Effector CD8-positive, alpha-beta T cell (primary cell): ENCODE measurements at places on chromosomes 13 and 19.

GRCh38 chr19:52809801-52810200, 11.6 kb downstream of the ZNF28 start:
- no peak for DNase-seq

- no peak for DNase-seq
Measured at GRCh38 chr19:13002166-13002898, 7.1 kb downstream of the NFIX start.

GRCh38 chr19:51473009-51473707, 5.2 kb upstream of the CEACAM18 start:
- peak; percentile 68 for DNase-seq

DNA sequence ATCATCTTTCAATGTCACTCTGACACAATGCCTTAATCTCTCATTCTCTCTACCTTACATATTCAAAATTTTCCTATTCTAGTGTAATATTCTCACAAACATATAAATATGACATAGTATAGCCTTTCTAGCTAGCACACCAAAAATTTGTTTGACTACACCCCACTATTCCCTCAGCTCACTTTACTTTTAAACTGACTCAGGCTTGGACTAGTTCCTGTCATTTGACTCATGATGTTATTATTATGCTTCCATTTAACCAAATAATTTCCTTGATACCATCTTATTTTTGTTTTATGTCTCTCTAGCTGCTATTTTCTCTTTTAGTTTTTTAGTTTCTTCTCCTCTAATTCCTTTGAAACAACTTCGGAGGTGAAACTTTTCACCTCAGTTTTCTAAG, 1745.6 kb upstream of the PCDH20 start:
- no peak for DNase-seq

- no peak for DNase-seq
Measured at GRCh38 chr19:5120833-5121232, 151.9 kb downstream of the KDM4B start.

- DNase-seq = no peak
Measured at GRCh38 chr19:2097886-2098327, 1.2 kb downstream of the IZUMO4 start.

DNA sequence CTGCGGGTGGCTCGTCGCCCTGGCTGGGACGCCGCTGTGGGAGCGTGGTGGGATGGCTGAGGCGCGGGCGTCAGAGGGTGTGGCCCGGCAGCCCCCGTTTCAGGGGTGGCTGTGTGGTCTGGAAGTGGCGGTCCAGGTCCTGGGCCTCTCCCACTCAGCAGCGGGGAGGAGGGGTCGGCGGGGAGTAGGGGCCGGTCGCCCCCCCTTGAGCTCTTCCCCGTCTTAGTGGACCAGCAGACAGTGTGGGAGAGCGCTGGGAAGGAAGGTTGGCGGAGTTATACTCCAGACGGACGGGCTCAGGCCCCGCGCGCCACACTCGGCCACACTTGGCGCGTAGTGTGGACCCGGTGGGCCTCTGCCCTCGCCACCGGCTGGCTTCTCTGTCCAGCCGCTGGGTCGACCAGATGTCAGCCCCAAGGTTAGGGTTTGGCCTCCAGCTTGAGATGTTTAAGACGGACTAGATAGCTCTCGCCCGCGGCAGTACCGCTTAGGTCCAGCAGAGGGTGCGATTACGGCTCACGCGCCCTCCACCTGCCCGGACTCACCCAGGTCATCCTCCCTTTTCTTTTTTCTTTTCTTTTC, 21.7 kb upstream of the ZNF429 start:
- DNase-seq = peak; percentile 43

DNA sequence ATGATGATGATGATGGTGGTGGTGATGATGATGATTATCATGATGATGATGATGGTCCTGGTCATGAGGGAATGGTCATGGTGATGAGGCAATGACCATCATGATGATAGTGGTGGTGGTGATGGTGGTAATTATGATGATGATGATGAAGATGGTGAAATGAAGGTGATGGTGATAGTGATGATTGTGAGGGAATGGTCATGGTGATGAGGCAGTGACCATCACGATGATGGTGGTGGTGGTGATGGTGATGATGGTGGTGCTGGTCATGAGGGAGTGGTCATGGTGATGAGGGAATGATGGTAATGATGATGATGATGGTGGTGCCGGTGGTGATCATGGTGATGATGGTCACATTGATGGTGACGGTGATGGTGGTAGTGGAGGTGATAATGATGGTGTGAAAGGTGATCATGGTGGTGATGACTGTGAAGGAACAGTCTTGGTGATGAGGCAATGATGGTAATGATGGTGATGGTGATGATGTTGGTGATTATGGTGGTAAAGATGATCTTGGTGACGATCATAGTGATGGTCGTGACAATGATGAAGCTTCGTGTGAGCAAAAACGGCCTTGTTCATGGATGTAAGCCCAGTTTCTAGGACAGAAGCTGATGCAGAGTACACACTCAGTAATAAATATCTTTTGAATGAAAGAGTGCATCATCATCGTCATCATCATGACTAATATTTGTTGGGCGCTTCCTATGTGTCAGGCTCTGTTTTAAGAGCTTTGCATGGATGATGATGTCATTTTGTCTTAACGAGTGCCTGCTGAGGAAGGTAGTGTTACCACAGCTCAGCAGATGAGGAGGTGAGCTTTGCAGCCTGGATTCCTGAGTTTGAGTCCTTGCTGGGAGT, 17.3 kb downstream of the SBK2 start:
- DNase-seq = no peak

GRCh38 chr13:39765801-39766463, 110.5 kb downstream of the COG6 start:
- DNase-seq = no peak

DNA sequence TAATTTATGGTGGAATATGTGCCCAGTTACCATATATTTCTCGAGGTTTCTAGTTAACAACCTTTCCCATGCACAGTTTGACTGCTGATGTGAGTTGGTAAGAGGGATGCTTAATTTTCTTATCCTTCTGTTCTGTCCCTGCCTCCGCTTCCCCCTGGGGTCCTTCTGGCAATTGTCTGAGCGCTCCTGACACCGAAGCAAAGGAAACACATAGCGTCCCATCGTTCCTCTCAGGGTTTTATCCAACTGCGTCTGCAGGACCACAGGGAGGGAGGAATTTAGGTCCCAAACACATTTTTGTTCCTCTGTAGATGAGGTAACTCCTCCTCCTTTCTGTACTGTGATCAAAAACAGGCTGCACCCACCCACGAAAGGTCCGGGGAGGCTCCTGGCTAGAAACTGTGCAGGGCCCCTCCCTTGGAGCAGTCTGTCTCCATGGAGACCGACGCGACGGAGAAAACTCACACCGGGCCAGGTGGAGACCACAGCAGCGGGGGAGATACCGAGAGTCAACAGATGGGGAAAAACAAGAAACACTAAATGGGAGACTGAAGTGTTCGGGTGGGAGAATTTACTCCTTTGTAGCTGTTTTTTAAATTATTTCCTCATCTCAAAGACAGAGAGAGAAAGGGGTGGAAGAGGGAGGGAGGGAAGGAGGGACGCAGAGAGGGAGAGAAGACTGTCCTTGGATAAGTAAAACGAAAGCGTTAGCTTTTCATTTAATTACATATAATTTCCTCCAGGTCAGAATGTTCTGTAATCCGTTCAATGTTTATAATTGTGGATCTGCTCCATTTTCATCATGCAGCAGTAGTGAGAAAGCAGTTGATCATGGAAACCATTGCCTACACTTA, 191.8 kb upstream of the NBEA start:
- no peak for DNase-seq

GRCh38 chr13:77465603-77466195, 69.8 kb upstream of the SCEL start:
- DNase-seq = no peak

DNA sequence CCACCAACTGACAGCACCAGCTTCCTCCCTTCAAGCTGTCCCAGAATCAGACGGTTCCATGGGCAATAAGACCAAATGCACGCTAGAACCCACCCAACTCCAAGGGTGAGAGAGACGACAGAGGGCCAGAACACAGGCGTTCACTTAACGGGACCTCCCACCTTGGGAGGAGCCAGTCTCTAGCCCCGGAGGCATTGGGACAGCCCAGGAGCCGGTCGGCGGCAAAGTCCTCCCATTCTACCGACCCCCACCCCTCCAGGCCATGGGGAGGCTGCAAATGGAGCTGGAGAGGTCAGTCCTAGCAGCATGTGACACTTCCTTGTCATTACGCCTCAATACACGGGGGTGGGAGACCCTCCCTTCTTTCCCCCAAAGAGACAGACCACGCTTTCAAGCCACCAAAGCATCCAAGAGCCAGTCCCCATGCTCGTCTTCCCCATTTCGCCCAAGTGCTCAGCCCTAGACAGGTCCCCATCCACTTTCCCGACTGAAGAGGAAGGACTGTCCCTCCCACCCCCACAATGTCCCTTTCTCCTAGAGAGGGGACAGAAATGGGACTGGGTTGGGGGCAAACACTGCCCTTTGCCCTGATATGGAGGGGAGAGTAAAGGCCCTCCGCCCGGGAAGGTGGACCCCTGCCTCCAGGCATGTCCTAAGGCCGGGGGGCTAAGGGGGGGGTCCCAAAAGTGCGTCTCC, 964 bp downstream of the KHSRP start:
- no peak for DNase-seq

DNA sequence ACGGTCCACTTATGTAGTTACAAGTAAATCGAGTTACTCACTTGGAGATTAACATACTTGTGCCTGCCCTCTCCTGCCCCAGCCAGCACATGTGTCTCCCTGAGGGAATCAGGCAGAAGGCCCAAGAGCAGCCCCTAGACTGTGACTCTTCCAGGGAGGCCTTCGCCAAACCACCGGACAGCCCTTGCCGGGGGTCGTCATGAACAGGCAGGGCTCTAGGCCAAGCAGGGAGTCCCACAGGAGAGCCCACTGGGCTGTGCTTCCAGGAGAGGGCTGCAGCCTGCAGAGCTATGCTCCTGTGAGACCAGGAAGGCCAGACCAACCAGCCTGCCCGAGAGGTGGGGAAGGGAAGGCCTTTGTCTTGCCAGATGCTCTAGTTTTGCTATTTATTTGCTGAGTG, 283.3 kb downstream of the FOXO1 start:
- DNase-seq = no peak

DNA sequence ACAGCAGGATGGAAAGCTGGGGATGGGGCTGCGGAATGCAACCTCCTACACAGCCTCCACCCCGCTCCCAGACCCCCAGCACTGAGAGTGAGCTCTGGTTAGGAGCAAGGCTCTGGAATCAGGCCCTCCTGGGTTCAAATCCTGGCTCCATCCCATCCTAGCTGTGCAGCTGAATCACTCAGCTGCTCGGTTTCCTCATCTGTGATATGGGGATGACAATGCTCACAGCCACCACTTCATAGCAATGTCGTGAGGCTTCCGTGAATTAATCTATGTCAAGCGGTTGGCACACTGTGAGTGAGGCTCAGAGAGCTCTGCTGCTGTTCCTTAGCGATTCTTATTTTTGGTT, 538 bp downstream of the ACP7 start:
- DNase-seq = no peak

DNA sequence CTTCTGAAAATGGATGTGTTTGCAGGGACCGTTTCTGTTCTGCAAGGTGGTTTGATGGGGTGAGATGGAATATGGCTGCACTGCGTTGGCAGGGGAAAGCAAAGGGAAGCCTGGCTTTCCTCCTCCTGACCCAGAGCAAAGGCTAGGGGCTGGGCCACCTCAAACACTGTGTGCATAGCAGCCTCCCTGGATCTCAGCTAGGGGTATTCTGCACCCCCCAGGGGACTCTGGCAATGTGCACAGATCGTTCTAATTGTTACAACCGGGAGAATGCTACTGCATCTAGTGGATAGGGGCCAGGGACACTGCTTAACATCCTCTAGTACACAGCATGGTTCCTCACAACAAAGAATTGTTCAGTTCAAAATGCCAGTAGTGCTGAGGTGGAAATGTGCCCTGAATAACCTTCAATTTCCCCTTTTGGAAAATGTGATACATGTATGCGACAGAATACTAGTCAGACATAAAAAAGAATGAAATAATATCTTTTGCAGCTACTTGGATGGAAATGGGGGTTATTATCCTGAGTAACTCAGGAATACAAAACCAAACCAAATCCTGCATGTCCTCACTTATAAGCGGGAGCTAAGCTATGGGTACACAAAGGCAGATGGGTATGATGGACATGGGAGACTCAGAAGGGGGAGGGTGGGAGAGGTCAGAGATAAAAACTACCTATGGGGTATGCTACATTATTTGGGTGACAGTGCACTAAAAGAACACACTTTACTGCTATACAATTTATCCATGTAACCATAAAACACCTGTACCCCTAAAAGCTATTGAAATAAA, 671.2 kb downstream of the UQCRFS1 start:
- no peak for DNase-seq

DNA sequence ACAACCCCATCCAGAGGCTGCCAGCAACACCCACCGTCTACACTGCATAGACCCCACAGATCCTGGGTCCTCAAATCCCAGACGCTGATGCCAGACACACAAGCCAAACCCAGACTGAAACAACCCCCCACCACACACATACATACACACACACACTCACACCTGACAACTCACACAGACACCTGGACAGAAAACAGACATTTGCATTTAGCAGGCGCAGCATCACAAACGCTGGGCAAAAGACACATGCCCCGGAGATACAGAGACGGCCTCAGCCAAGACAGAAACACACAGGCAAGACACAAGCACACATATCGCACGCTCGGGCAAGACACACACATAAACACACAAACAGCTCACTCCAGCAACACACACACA, 1.3 kb downstream of the BBC3 start:
- no peak for DNase-seq

GRCh38 chr13:23579896-23580683, 9.9 kb downstream of the TNFRSF19 start:
- DNase-seq = no peak

GRCh38 chr13:30403456-30403855, 18.8 kb upstream of the UBE2L5 start:
- no peak for DNase-seq

DNA sequence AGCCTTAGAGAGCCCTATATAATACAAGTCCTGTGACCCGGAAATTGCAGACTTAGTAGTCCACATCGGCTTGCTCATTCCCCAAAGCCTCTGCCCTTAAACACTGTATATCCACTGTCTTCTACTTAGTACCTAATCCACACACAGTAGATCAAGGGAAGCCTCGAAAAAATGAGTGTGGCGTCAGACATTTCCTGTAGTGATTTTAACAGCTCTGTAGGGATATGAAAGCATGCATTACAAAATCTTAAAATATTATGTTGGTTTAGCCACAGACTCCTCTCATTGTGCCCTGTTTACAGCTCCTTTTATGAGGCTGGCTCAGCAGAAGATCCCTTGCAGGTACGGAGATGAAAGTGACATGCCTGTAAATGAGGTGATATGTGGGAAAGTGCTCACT, 416.3 kb downstream of the LIG4 start:
- no peak for DNase-seq

- no peak for DNase-seq
Measured at GRCh38 chr13:70604448-70604847, 496.2 kb upstream of the KLHL1 start.
